ENCODE measurements at places on chromosomes 16 and 17.

- no peak for DNase-seq
Observed at GRCh38 chr16:88295671-88296436, 86.9 kb upstream of the ZNF469 start.

DNA sequence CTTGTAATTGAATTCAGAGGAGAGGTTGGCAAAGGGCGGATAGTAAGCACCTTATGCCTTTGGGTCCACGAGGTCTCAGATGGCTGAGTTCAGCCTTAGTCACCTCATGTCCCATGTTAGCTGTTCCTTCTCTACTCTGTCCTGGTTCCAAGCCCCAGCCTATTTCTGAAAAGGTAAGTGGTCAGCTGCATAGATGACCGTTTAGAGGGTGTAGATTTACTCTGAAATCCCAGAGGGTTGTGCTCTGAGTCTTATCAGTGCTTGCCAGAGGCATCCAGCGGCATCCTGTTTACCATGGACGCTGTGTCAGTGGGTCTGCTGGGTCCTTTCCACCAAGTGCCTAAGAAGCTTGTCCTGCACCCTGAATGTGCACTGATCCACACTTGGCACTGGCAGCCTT, 1.9 kb downstream of the ZNF778 start:
- no peak for DNase-seq

DNA sequence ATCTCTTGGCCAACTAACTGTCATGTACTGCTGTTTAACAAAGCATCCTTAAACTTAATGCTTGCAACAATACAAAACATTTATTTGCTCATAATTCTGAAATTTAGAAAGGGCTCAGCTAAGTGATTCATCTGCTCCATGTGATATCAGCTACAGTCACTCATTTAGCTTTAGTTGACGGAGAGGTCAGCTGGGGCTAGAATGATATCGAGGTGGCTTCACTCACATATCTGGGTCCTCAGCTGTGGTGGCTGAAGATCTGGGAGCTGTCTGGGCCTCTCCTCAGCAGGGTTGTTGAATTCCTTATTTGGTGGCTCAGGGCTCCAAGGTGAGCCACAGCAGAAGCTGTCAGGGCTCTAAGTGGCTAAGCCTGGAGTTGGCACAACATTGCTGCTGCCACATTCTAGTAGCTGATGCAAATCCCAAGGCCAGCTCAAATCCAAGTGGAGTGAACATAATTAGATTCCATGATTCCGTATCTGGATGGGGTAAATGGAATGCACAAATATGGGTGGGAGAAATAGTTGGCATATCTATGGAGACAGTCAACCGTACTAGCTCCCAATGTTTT, 62.8 kb downstream of the HS3ST3A1 start:
- no peak for DNase-seq

GRCh38 chr17:82021107-82021899, 1.4 kb downstream of the CENPX start:
- DNase-seq: peak; percentile 58

DNA sequence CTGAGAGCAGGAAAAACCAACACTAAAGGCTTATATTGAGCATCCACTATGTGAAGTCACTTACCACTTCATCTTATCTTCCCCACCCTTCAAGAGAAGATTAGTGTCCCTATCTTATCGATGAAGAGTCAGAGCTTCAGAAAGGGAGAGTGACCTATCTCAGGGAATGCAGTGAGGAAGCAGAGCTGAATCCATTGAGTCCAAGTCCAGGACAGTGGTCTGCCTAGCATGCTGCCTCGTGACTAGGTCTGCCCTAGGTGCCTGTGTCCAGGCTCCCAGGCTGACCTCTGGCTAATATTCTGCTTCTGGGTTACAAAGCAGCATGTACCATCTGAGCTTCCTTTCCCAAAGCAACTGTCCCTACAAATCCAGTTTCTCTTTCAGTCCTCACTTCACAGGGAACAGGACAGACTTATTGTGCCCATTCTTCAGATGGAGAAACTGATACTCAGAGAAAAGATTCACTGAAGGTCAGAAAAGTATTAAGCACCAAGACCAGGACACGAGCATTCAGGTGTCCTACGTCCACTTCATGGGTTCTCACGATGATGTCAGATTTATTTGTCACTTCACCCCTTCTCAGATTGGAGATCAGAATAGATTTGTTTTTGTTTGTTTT, 13.3 kb upstream of the FZD2 start:
- no peak for DNase-seq

GRCh38 chr17:28471531-28472342, 1.7 kb upstream of the SLC13A2 start:
- no peak for DNase-seq

GRCh38 chr16:72291531-72291981, 119.6 kb upstream of the PMFBP1 start:
- DNase-seq: no peak

DNA sequence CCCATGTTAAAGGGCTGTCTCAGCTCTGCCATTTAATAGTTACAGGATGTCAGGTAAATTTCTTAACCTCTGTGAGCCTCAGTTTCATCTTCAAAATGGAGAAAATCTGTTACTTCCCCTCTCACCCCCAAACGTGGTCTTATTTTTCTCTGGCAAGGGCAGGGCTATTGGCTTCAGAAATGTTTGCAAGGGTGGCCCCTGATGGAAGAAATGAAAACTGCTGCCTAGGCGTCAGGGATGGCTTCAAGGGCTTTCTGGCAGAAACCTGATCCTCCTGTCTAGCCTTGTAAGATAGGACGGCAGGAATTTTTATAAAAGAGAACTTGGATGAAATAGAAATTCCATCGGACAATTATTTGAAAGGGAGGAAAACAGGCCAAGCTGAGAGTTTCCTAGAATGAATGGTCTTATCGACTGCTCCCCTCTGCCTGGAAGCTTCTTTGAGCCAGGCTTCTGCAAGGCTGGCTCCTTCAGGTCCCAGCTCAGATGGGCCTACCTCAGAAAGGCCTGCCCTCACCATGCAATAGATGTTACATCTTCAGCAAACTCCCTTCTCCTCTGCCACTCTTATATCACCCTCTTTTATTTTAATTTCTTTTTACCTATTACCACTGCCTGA, 43.0 kb upstream of the TANGO6 start:
- DNase-seq: peak; percentile 53

DNA sequence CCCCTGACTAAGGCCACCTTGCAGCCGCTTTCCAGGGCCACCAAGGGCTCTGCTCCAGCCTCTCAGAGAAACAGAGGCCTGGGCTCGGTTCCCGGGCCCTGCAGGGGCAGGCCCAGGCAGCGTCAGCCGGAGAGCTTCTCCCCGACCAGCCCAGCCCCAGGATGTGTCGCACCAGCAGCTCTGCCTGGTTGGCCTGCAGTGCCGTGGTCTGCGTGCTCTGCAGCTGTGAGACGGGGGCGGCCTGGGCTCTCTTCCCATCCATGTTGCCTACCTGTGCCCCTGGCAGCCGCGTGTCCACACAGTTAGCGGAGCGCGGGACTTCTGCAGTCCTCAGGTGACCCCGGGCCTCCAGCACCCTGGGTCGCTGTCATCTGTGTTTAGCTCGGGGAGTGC, 4.8 kb downstream of the IGFALS start:
- DNase-seq: peak; percentile 4

- no peak for DNase-seq
Observed at GRCh38 chr16:51181503-51181811, 30.4 kb upstream of the SALL1 start.

All from GM06990 (cell line).